Astrocyte of the cerebellum (primary cell): ENCODE measurements at places on chromosomes 4 and X.

DNA sequence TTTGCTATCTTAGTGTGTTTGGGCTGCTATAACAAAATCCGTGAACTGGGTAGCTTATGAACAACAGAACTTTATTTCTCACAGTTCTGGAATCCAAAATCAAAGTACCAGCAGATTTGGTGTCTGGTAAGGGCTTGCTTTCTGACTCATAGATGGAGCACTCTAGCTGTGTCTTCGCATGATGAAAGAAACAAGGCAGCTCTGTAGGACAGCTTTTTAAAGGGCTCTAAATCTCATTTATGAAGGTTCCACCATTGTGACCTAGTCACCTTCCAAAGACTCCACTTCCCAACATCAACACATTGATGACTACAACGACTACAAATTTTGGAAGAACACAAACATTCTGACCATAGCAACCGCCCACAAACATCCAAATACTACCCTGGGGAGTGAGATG, 158.6 kb upstream of the LCORL start:
- no peak for DNase-seq

DNA sequence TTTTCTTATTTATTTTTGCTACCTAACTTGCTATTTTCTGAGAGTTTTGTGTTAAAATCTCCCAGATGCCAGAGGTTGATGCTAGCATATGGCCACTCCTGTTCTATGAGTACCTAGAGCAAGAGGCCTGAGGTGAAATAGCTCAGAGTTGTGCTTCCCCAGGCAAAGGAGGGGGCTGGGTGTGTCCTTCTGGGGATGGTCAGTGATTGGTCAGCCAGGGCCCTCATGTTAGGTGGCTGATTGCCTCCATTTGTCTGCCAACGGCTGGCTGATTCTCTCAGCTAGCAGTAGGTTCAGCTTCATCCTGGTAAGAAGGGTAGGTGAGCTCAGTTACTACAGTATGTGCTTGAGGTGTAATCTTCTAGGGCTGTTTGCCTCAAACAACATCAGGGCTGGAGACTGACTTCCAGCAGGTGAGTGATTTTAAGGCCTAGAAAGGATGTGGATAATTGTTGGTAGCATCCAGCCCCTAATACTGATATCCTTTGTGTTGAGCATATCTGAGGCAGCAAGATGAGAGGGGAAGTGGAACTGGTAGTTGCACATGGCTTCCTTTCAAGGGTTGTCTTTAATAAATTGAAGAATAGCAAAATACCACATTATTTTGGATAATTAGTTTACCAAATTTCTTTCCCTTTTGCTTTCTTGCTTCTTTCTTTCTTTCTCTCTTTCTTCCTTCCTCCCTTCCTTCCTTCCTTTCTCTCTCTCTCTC, 62.5 kb upstream of the RHOH start:
- DNase-seq, result no peak

- DNase-seq, result no peak
These were observed 140.8 kb upstream of the AGA start for GRCh38 chr4:177582992-177583391.

- no peak for DNase-seq
These were observed 555 bp upstream of the SPP1 start for GRCh38 chr4:87974856-87975462.

GRCh38 chrX:88244066-88244465, 503.0 kb upstream of the CPXCR1 start:
- no peak for DNase-seq

DNA sequence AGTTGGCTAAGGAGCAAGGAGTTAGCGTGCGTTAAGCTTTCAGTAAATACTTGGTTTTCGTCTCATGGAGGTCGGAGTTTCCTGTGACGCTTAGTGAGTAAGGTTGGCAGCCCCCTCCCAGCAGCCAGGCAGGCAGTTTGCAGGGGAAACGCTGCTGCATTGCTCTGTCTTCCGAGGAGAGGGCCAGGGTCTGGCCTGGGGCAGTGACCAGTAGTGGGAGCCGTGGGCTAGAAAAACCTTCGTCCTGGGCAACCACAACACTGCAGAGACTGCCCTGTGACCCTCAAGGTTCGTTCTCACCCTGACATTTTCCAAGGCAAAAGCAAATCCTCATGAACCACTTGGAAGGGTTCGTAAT, 432 bp downstream of the TMEM175 start:
- DNase-seq, result no peak

DNA sequence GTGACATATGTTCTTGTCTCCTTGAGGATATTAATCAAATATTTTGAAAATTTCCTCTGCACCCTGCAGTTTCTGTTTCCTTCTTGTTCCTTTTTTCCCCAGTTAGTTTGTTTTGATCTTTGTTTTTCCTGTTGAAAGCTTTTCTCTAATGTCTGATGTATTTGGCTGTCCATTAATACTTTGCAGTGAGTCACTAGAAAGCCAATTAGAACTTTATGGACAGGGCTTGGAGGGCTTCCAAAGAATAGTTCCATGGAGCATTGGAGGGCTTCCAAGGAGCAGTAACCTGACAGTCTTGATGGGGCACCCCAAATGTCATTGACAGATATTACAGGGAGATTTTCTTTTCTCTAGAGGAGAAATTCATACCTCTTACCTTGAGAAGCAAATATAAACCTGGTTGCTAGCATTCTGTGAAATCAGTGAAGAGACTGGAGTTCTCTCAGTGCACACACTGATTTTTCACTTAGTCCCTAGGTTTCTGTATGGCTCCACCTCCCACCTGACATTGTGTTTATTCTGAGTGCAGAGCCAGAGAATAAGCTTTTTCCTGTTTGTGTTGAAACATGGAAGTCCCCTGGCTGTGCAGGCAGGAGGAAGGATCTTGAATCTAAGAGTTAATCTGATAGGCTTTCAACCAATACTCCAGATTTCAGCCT, 26.5 kb downstream of the SPARCL1 start:
- no peak for DNase-seq

DNA sequence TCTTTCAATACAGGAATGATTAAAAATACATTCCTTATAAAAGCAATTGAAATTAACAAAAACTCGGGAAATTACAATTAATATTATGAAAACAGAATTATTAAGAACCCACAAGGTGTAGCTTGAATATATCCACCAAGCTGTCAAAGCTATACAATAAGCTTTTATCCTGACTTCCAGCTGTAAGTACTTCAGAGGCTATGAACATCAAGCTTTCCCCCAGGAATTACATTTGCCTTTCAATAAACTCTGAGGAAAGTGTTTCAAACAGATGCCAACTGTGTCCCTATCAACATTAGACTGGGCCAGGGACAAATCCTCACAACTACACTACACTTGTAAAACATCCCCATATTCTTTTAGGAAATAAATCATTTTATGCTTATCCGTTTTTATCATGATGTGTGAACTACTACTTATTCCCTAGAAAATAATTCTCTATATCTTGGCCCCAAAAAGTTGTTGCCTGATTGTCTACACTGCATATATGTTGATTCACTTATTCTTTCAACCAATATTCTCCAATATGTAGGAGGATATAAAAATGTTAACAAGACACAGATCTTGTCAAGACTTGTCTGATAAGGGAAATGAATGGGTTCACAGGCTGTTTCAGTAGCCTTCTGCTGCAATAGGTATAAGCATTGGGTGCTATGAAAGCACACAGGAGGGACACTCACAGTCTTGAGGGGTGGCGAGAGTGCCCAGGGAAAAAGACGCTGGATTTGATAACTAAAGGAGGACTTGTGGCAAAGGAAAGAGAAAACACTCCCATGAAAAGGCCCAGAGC, 494.1 kb downstream of the CENPC start:
- no peak for DNase-seq

DNA sequence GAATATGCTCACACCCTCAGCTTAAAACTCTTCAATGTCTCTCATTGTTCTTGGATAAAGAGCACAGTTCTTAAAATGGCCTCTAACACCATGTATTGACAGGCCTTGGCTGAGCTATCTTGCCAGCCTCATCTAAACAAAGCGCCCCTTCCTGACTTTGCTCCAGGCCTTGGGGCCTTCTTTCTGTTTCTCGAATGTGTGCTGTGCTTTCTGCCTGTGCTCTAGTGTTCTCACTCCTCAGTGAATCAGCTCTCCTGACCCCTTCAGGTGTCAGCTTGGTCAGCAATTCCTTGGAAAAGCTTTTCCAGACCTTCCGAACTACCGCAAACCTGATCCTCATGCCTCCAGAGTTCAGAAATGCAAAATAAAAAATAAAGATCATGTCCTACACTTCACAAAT, 346.3 kb upstream of the FSTL5 start:
- no peak for DNase-seq

DNA sequence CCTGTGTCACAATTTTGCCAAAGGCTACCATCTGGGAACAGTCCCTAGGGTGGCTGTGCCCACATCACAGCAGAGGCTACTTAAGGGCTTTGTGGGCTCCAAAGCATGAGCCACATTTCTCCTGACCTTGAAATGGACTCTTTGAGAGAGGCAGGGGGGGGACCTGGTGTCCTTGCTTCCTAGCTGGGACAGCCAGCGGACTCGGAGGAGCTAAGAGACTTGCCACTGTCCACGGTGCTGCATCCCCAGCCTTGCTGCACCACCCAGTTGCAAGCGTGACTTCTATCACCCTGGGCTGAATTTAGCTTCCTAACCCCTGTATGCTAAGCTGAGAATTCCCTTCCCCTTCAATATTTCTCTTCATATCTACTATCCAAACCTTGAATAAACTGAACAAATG, 99.0 kb downstream of the PHKA2 start:
- DNase-seq, result no peak

- DNase-seq, result no peak
These were observed 2.1 kb downstream of the MND1 start for GRCh38 chr4:153346563-153346962.

DNA sequence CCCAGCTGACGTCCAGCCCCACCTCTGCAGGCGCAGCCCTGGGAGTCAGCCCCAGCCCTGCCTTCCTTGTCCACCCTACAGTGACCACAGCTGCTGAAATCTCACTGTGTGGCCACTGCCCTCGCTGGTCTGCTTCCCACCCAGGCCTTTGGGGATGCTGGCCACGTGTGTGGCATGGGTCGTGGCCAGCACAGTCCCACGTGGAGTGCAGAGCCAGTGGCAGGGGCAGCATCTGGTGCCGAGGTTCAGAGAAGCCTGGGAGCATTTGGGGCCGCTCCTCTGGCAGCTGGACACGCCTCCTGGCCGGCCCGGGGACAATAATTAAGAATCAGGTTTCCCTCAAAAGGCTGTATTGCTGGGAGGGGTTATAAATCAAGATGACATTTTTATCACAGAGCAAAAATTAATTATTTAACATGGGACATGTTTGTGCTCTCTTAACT, 92.1 kb downstream of the HMX1 start:
- no peak for DNase-seq

- no peak for DNase-seq
These were observed 500.3 kb downstream of the TRIML1 start for GRCh38 chr4:188639479-188640100.

GRCh38 chrX:44022964-44023363, 49.8 kb upstream of the NDP start:
- DNase-seq, result no peak
